AG04450 (cell line): ENCODE measurements at places on chromosomes 2 and 18. TPM values are rescaled to one million over a fixed set of nuclear protein-coding genes. Genes with fewer than 3 reads are reported as not detected.

GRCh38 chr2:74836675-74837401 is 2.9 kb downstream of the HK2 start:
- DNase-seq: no peak

Gene SCG2
- polyA plus RNA-seq: 1.5 and 1.8 TPM in 2 replicates

Gene TFPI
- polyA plus RNA-seq: 73.2 and 91.2 TPM in 2 replicates

- DNase-seq: no peak
These were observed 99.1 kb downstream of the TACR1 start for GRCh38 chr2:75100011-75100800.

Gene UPP2
- not detected in 2 replicates for polyA plus RNA-seq
